ENCODE measurements at places on chromosomes 6 and 20. TPM values are rescaled to one million over a fixed set of nuclear protein-coding genes. Genes with fewer than 3 reads are reported as not detected.

The RCAN2 gene
- 7.4 TPM for total RNA-seq

- no peaks in the 10 kb centered on the region for H3K36me3 ChIP-seq
- H3K4me3 ChIP-seq, result no peak overlapping the region
- peak overlapping the region; percentile 1 for H3K27ac ChIP-seq
- peaks cover 11% of the 10 kb centered on the region for H3K27me3 ChIP-seq
- peak; percentile 26 for DNase-seq
Measured at GRCh38 chr20:48818481-48818987, 9.3 kb downstream of the PREX1 start.

GRCh38 chr20:57008217-57008616 is 258.2 kb downstream of the BMP7 start:
- H3K4me3 ChIP-seq, result no peak overlapping the region

DNA sequence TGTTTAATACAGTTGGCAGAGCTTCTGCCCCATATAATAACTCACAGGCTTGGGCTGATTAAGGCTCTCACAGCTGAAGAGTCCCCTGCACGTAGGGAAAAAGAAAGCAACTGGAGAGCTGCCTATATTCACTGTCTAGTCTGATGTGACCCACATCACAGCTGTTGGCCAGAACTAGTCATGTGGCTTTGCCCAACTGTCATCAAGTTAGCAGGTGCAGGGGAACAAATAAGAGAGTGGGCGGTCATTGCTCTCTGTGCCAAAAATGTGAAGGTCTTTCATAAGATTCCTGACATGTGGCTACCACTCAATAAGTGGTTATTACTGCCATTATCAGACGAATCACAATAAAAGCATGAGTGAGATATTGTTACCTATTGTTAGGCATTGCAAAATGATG is 665.2 kb downstream of the DOK5 start:
- no peak overlapping the region for H3K27ac ChIP-seq
- DNase-seq, result no peak
- no peaks in the 10 kb centered on the region for H3K4me1 ChIP-seq
- no peaks in the 10 kb centered on the region for H3K27me3 ChIP-seq

- H3K36me3 ChIP-seq, result no peaks in the 10 kb centered on the region
- H3K4me3 ChIP-seq, result peak within 1 kb of the TSS; percentile 11
- H3K4me1 ChIP-seq, result peaks cover 25% of the 10 kb centered on the region
- H3K27ac ChIP-seq, result peak within 1 kb of the TSS; percentile 59
- peak; percentile 83 for DNase-seq
- no peaks in the 10 kb centered on the region for H3K27me3 ChIP-seq
Measured at GRCh38 chr6:24357336-24358218, at the start of gene DCDC2. TSS of gene DCDC2 (minus strand) at chr6:24358059. CDS start at chr6:24357750, 309 bp downstream.

DNA sequence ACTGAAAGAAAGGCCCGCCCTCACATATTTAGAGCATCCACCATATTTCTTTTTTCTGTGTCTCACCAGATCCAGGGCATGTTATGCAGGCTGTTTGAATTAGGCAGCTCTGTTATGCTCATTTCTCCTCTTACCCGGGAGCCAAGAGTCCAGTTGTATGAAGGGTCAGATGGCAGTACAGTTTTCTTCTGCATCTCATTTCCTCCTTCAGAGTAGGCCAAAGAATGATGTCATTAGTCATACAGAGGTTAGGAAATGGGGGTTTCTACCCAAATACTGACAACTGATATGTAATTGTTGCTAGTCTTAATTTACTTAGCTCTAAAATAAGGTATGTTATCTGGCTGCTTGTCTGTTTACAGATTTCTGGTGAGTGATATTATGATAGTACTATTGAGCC is 130.8 kb downstream of the SOBP start:
- no peak overlapping the region for H3K4me3 ChIP-seq
- no peaks in the 10 kb centered on the region for H3K27me3 ChIP-seq
- H3K4me1 ChIP-seq, result no peaks in the 10 kb centered on the region
- H3K36me3 ChIP-seq, result no peaks in the 10 kb centered on the region
- DNase-seq, result no peak

- no peaks in the 10 kb centered on the region for H3K4me1 ChIP-seq
- H3K27me3 ChIP-seq, result no peaks in the 10 kb centered on the region
- H3K36me3 ChIP-seq, result no peaks in the 10 kb centered on the region
- DNase-seq, result no peak
- H3K27ac ChIP-seq, result no peak overlapping the region
Measured at GRCh38 chr6:14360565-14360964, 243.0 kb downstream of the CD83 start.

DNA sequence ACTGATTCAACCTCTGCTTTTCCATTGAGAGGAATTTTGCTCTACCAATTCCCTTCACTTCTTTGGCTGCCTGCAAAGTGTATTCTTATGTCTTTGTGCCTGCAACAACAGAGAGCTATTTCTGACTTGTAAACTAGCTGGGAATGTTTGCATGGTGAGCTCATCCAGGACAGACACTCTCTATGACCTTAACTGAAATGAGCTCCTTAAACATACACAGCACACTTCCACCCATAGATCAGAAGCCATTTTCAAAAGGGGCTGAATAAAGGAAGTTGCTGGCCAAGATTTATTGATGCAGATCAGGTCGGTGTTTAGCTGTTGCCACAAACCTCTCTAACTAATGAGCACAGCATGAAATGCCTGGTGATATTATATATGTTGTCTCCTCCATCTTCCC is 377.7 kb downstream of the BTBD9 start:
- no peaks in the 10 kb centered on the region for H3K36me3 ChIP-seq
- H3K4me3 ChIP-seq, result no peak overlapping the region
- no peak for DNase-seq
- no peaks in the 10 kb centered on the region for H3K27me3 ChIP-seq
- peaks cover 9% of the 10 kb centered on the region for H3K4me1 ChIP-seq
- peak overlapping the region; percentile 3 for H3K27ac ChIP-seq

GRCh38 chr6:132511831-132512220 is 1.1 kb downstream of the STX7 start:
- H3K36me3 ChIP-seq, result no peaks in the 10 kb centered on the region
- H3K27me3 ChIP-seq, result no peaks in the 10 kb centered on the region
- no peak for DNase-seq
- peaks cover 45% of the 10 kb centered on the region for H3K4me1 ChIP-seq
- H3K27ac ChIP-seq, result peak overlapping the region; percentile 90
- peak overlapping the region; percentile 63 for H3K4me3 ChIP-seq

DNA sequence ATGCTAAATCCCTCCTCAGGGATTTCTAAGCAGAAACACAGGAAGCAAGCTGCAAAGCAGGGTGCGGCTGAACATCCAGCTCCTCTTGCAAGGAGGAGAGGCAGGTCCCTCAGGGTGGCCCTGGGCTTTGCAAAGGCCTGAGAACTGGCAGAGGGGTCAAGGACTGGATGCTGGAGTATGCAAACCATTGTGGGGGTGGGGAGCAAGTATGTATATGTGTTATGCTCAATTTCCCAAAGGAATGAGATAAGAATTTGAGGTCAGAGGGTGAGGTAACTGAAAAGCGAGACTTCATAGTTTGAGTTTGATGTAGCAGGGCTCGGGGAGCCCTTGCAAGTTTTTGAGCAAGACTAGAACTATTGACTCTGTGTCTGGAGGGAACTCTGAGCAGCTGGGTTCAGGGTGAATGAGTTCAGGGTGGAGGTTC is 11.2 kb downstream of the SLC22A2 start:
- no peaks in the 10 kb centered on the region for H3K27me3 ChIP-seq
- H3K4me3 ChIP-seq, result no peak overlapping the region
- H3K4me1 ChIP-seq, result no peaks in the 10 kb centered on the region

DNA sequence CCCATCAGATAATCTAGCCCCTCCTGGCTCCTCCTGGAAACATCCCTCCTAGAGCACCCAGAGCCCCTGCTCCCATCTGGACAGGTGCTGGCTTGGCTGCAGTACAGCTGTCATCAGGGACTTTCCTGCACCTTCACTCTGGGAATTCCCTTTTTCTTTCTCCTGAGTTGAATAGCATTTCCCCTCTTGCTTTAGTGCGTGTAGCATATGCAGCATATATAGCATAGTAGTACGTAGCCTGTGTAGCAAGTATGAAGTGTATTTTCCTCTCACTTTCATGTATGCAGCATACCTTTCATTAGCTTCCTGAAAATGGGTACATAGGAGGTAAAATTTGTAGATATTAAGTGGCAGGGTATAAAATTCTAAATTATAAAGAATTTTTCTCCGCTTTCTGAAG is 352.9 kb downstream of the ESR1 start:
- H3K4me1 ChIP-seq, result no peaks in the 10 kb centered on the region
- no peak for DNase-seq
- H3K4me3 ChIP-seq, result no peak overlapping the region
- H3K27me3 ChIP-seq, result no peaks in the 10 kb centered on the region
- H3K27ac ChIP-seq, result no peak overlapping the region
- no peaks in the 10 kb centered on the region for H3K36me3 ChIP-seq

- H3K4me3 ChIP-seq, result no peak overlapping the region
- no peaks in the 10 kb centered on the region for H3K27me3 ChIP-seq
- H3K27ac ChIP-seq, result no peak overlapping the region
- H3K36me3 ChIP-seq, result no peaks in the 10 kb centered on the region
- no peak for DNase-seq
Measured at GRCh38 chr6:132734694-132735236, 20.9 kb upstream of the VNN1 start.

Data from transverse colon (tissue), 4 donors.